Activated CD4-positive, alpha-beta T cell treated with anti-CD3 and anti-CD28 coated beads, Interleukin-10, Interleukin-2, amounts not matched to agents 100 ng/mL and 50 ng/mL, durations not matched to agents 16 hours and 8 hours (primary cell): ENCODE measurements at places on chromosomes 2 and 18.

- no peak for DNase-seq
These were observed 176.4 kb downstream of the MYO3B start for GRCh38 chr2:170354388-170354787.

- DNase-seq = no peak
These were observed 112.3 kb downstream of the GALNT1 start for GRCh38 chr18:35693829-35694228.

- no peak for DNase-seq
These were observed 588.5 kb upstream of the ZEB2 start for GRCh38 chr2:145108361-145108778.

DNA sequence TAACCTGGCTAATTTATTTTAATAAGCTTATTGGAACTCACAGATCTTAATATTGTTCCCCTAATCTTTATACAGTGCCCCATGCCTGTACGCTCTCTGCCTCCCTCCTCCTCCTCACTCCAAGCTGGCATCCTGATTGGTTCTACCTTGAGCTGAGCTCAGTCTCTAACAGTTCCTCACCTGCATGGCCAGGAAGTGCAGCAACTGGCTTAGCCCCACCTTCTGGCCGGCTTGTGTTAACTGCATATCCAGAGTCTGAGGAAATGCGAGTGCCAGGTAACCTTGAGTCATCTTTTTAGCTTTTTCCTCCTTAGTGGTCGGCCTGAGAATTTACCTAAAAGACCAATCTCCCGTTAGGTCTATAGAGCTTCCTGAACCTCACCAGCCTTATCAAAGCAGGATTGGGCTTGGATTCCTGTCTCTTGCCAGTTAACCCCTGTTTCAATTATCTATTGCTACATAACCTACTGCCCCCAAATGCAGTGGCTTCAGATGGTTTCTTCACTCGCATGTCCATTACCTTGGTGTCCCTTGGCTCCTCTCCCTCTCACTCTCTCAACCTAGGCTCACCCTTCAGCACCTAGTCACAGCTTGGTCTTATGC, 89.5 kb upstream of the STK39 start:
- peak; percentile 58 for DNase-seq

DNA sequence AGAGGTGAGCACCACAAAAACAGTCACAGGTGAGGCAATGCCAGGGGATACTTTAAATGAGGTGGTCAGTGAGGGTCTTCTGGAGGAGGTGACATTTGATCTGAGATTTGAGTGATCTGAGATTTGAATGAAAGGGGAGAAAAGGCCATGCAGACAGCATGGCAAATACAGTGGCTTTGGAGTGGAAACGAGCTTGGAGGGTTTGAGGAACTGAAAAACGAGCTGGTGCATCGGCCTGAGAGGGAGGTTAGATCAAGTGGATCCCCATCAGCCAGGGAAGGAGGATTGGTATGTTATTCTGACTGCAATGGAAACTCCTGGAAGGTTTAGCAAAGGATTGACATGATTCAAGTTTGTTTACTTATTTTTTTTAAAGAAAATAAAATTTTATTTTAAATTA, 245.1 kb downstream of the KCNS3 start:
- DNase-seq = no peak

- DNase-seq = no peak
These were observed 141.9 kb downstream of the TTC32 start for GRCh38 chr2:19759880-19760279.

GRCh38 chr2:223166983-223167650, 115.1 kb downstream of the KCNE4 start:
- DNase-seq = no peak

GRCh38 chr2:204726831-204727230, 181.6 kb downstream of the PARD3B start:
- DNase-seq = no peak
